ENCODE measurements at places on chromosomes 16 and 17. TPM values are rescaled to one million over a fixed set of nuclear protein-coding genes. Genes with fewer than 3 reads are reported as not detected.

DNA sequence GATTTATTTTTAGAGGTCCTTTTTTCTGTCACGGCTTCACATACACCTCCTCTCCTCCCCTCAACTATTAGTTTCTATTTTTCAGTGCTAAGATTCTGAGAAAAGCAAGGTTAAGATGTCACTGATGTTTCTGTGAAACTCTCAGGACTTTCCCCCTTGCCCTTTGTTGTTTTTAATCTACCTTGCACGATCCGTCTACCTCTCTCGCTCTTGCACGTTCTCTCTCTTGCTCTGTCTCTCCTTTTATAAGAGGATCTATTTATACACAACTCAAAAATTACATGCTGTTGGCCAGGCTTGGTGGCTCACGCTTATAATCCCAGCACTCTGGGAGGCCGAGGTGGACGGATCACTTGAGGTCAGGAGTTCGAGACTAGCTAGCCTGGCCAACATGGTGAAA lies 43.6 kb downstream of the RPA1 start:
- no peaks in the 10 kb centered on the region for H3K27me3 ChIP-seq
- H3K4me3 ChIP-seq: peak overlapping the region; percentile 75
- peaks cover 82% of the 10 kb centered on the region for H3K4me1 ChIP-seq
- peak; percentile 47 for DNase-seq
- H3K27ac ChIP-seq: peak overlapping the region; percentile 99
- peaks cover 49% of the 10 kb centered on the region for H3K36me3 ChIP-seq

DNA sequence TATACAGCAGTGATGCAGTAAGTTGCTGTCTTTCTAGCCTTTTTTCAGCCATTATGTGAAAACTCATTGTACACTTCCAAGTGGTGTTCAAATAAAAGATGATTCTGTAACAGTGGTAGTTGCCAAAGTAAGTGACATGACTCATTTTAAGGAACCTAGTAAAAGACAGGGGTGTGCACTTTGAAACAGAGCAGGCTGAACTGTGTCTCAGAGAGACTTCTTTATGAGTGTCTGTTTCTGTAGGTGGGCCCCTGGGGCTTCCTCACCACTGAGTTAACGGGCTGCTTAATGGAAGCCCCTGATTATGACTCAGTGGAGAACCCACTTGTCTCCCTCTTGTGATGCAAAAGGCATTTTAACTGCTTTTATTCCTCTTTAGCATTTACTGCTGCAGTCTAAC lies 147.3 kb downstream of the PCTP start:
- H3K27me3 ChIP-seq: peaks cover 3% of the 10 kb centered on the region
- no peaks in the 10 kb centered on the region for H3K4me1 ChIP-seq
- no peaks in the 10 kb centered on the region for H3K36me3 ChIP-seq

GRCh38 chr17:54795046-54795445 lies 105.6 kb upstream of the TOM1L1 start:
- no peak overlapping the region for H3K4me3 ChIP-seq
- H3K4me1 ChIP-seq: no peaks in the 10 kb centered on the region
- no peak for DNase-seq
- no peaks in the 10 kb centered on the region for H3K36me3 ChIP-seq

- no peaks in the 10 kb centered on the region for H3K36me3 ChIP-seq
- H3K4me3 ChIP-seq: no peak overlapping the region
- peaks cover 2% of the 10 kb centered on the region for H3K27me3 ChIP-seq
Measured at GRCh38 chr17:74080656-74081582, 122.6 kb upstream of the RPL38 start.

GRCh38 chr16:935684-936083 lies 35.1 kb downstream of the LMF1 start:
- H3K27me3 ChIP-seq: no peaks in the 10 kb centered on the region
- no peaks in the 10 kb centered on the region for H3K4me1 ChIP-seq
- H3K36me3 ChIP-seq: peaks cover 2% of the 10 kb centered on the region
- H3K4me3 ChIP-seq: no peak overlapping the region
- no peak overlapping the region for H3K27ac ChIP-seq

DNA sequence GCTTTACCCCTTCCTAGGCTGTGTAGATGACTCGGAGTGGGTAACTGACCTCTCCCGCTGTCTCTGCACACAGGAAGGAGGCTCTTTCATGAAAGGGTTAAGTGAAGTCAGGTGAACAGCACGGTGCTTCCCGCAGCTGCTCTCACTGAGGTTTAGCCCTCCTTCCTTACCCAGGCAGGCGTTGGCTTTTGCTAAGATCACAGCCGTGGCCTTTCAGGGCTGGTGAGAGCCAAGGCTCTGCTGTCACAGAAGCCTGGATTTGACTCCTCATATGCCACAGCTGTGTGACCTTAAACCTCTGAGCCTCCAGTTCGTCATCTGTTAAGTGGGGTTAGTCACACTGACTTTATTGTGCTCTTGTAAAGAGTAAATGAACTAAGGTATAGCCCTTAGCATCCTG lies 90.9 kb upstream of the PLCG2 start:
- H3K27ac ChIP-seq: no peak overlapping the region
- peak overlapping the region; percentile 11 for H3K4me3 ChIP-seq
- peak; percentile 19 for DNase-seq
- H3K36me3 ChIP-seq: peaks cover 7% of the 10 kb centered on the region
- H3K4me1 ChIP-seq: peaks cover 18% of the 10 kb centered on the region

DNA sequence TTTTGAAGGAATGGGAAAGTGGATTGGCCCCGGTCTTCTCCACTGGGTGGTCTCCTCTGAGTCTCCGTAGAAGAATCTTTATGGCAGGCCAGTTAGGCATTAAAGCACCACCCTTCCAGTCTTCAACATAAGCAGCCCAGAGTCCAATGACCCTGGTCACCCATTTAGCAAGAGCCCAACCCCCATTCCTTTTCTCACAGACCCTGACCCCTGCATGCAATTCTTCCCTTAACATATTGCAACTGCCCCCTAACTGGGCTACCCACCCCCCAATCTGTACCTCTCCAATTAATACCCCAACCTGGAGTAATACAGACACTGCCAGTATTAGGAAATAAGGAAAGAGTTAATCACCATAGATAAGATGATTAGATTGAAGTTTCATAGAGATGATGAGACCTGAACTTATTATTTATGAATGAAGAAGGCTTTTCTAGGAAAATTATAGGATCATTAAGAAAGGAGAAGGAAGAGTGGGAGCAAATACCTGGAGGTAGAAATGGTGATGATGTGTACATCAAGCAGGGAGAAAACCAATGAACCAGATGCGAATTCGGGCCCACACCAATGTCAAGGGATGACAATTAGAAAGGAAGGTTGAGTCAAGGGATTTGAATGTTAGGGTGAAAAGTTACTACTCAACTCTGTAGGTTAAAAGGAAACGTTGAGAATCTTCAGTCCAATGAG lies 2.4 kb downstream of the CCL2 start:
- DNase-seq: no peak
- H3K36me3 ChIP-seq: no peaks in the 10 kb centered on the region
- peaks cover 28% of the 10 kb centered on the region for H3K4me1 ChIP-seq
- no peak overlapping the region for H3K27ac ChIP-seq
- H3K27me3 ChIP-seq: peaks cover 36% of the 10 kb centered on the region
- no peak overlapping the region for H3K4me3 ChIP-seq

GRCh38 chr17:58231641-58232040 lies 6.7 kb upstream of the LPO start:
- no peaks in the 10 kb centered on the region for H3K36me3 ChIP-seq
- H3K4me3 ChIP-seq: no peak overlapping the region
- H3K4me1 ChIP-seq: peaks cover 6% of the 10 kb centered on the region
- peaks cover 50% of the 10 kb centered on the region for H3K27me3 ChIP-seq
- DNase-seq: no peak
- no peak overlapping the region for H3K27ac ChIP-seq

GRCh38 chr16:70635336-70636016 lies 10.9 kb upstream of the IL34 start:
- no peaks in the 10 kb centered on the region for H3K4me1 ChIP-seq
- no peak for DNase-seq
- H3K27ac ChIP-seq: no peak overlapping the region
- H3K4me3 ChIP-seq: no peak overlapping the region
- H3K36me3 ChIP-seq: no peaks in the 10 kb centered on the region

DNA sequence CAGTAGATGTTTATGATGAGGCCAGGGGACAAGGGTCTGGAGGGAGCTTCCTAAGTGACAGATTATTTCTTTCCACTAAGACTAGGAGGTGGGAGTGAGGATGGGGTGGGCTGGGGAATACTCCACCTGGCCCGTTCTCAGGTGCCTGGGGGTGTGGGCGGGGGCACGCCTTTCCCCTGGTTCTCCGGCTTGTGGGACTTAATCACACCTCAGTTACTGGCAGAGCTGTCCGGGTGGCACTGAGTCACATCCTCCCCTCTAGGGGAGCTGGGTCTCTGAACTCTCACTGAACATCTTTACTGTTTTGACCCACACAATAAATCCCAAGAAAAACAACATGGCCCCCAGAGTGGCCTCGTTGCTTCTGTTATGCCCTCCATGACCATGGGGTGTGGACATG lies 332.8 kb downstream of the MAF start:
- H3K4me3 ChIP-seq: peak overlapping the region; percentile 35
- DNase-seq: no peak
- peaks cover 3% of the 10 kb centered on the region for H3K36me3 ChIP-seq
- peaks cover 93% of the 10 kb centered on the region for H3K4me1 ChIP-seq
- peaks cover 10% of the 10 kb centered on the region for H3K27me3 ChIP-seq
- peak overlapping the region; percentile 82 for H3K27ac ChIP-seq

GRCh38 chr16:69273009-69273408 lies 38.1 kb upstream of the VPS4A start:
- no peak overlapping the region for H3K27ac ChIP-seq
- H3K27me3 ChIP-seq: no peaks in the 10 kb centered on the region
- no peak overlapping the region for H3K4me3 ChIP-seq

DNA sequence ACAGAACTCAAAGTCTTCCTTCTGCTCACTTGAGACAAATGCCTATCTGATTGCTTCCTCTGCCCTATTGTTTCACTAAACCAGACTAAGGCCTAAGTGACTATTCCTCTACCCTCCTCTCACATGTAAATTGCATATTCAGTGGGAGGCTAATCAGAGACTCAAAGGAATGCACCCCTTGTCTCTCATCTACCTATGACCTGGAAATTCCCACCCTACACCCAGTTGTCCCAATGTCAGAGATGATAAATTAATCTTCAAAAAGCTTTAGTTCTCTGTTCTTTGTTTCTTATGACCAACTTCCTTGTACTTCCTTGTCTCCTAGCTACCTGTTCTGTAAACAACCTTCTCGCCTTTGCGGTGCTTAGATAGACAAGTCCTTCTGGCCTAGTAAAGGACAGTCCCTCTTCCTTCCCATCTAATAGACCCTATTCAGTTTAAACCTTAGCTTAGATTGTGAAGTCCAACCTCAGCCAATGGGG lies 76.0 kb downstream of the EMP2 start:
- no peak for DNase-seq
- peaks cover 2% of the 10 kb centered on the region for H3K4me1 ChIP-seq
- peaks cover 4% of the 10 kb centered on the region for H3K27me3 ChIP-seq
- H3K36me3 ChIP-seq: no peaks in the 10 kb centered on the region
- no peak overlapping the region for H3K4me3 ChIP-seq
- no peak overlapping the region for H3K27ac ChIP-seq

The STAT5A gene
- 375 TPM for total RNA-seq

The SLFN11 gene
- total RNA-seq: 70.8 TPM

The PRSS27 gene
- 1.8 TPM for total RNA-seq

The NPIPA2 gene
- total RNA-seq: 6.2 TPM

The KIF19 gene
- 0.13 TPM for total RNA-seq

The CCL5 gene
- 30.2 TPM for total RNA-seq

The RGS11 gene
- total RNA-seq: 0.29 TPM

All from activated T-helper 1 cell treated with anti-CD3 and anti-CD28 coated beads, Interleukin-12 subunit alpha, Interleukin-12 subunit beta, Interleukin-2, Interleukin-4 antibody, amounts not matched to agents 30 ng/mL and 10 ng/mL and 1 ng/mL, durations not matched to agents 14 hours and 24 hours and 36 hours (primary cell).